ENCODE measurements at places on chromosomes 3 and 15.

DNA sequence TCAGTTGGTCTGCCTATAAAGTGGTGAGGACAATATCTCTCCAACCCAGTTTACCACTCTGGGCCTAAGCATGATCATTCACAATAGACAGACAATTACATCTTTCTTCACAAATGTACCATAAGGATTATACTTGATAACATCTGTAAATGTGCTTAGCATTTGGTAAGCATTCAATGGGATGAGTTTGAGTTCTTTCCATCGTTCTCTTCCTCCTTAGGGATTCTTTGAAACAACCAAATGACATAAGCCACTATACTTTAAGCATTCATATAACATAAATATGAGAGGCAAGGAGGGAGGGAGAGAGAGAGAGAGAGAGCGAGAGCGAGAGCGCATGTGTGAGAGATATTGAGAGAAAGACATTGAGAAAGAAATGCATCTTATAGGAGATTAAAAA lies 303.3 kb upstream of the CBLB start:
- DNase-seq: no peak

- no peak for DNase-seq
Measured at GRCh38 chr15:97783240-97783639, 177.3 kb upstream of the ARRDC4 start.

GRCh38 chr3:138459619-138460535 lies 25.5 kb downstream of the ESYT3 start:
- DNase-seq: no peak

- no peak for DNase-seq
Measured at GRCh38 chr3:61221759-61222362, 29.4 kb downstream of the FHIT start.

DNA sequence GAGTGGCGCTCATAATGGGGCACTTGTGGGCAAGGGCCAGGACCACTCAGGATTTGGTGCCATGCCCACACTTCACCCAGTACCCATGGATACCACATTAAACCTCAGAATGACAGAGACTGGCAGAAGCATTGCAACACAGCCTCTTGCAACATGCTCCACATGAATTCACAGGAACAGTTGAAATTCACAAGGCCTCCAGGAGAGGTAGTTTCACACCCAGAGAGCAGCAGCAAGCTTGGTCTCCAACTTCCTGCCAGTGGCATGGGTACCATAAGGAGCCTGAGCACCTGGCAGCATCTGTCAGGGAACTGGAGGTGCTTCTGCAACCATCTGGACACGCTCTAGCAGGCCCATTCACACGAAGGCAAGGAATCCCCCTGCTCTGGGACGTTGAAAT lies 101.0 kb downstream of the OSBPL10 start:
- no peak for DNase-seq

Data from stimulated activated CD4-positive, alpha-beta T cell treated with anti-CD3 and anti-CD28 coated beads, TNF-alpha, amount 100 ng/mL, for 48 hours (primary cell).